ENCODE measurements at places on chromosomes 3 and 15.

- no peak for DNase-seq
Observed at GRCh38 chr15:41506796-41507341, 6.8 kb downstream of the LTK start.

DNA sequence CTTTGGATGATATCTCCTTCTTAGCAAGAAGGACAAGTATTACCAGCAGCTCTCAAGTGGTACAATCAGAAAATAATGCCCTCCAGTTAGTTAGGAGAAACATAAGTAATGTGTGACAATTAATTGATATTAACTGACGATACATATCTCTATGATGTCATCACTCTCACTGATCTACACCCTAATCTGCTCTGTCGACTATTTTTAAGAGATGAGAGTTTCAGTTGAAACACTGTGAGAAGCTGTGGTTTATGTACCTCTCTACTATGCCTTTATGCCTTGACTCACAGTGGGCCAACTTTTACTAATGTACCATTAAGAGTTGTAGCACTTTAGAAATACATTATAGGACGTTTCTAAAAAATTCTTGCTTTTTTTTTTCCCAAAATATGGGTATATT is 8.6 kb downstream of the CEP152 start:
- DNase-seq = no peak

GRCh38 chr3:120497818-120498217 is 47.0 kb upstream of the FSTL1 start:
- no peak for DNase-seq

GRCh38 chr3:114712728-114713492 is 419.1 kb downstream of the TIGIT start:
- no peak for DNase-seq

DNA sequence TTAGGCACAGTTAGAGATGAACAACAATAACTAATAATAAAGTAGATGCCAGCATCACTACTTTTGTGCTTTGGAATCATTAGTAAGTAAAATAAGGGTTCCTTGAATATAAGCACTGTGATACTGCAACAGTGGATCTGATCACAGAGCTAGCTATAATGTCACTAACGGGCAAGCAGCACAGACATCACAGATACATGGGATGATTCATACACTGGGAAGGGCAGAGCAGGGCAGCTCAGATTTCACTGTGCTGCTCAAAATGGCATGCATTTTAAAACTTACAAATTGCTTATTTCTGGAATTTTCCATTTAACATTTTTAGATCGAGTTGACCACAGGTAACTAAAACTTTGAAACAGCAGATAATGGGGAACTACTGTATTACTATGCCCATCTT is 476.6 kb downstream of the FHIT start:
- no peak for DNase-seq

- DNase-seq = no peak
Observed at GRCh38 chr15:70137967-70138366, 40.2 kb upstream of the TLE3 start.

Data from activated gamma-delta T cell treated with anti-CD3 and anti-CD28 coated beads, Interleukin-2, amount 50 U/mL, for 16 hours (primary cell).